T-helper 1 cell treated with Interleukin-12 subunit alpha and Interleukin-12 subunit beta and Interleukin-4 antibody, amounts not matched to agents 30 ng/mL and 1 ng/mL, for 36 hours (primary cell): ENCODE measurements at places on chromosomes 16 and 17. TPM values are rescaled to one million over a fixed set of nuclear protein-coding genes. Genes with fewer than 3 reads are reported as not detected.

Gene RSKR
- total RNA-seq = 31.8 and 32.1 TPM in 2 replicates

Gene ZNF598
- 71.1 and 73.9 TPM in 2 replicates for total RNA-seq

Gene OR3A2
- total RNA-seq = 0.86 and 0.98 TPM in 2 replicates

Gene LITAF
- total RNA-seq = 121 and 126 TPM in 2 replicates

Gene BTBD17
- total RNA-seq = not detected in 2 replicates

Gene CLEC18B
- total RNA-seq = 2.3 and 3.5 TPM in 2 replicates

Gene TLCD3A
- total RNA-seq = 14.3 and 15.2 TPM in 2 replicates

Gene CLCN7
- 80.8 and 81.0 TPM in 2 replicates for total RNA-seq

Gene TLCD3B
- 1.4 and 2.3 TPM in 2 replicates for total RNA-seq

Gene CACNG3
- total RNA-seq = not detected in 2 replicates

Gene HAP1
- 0.05 TPM in 2 replicates for total RNA-seq

Gene CHST5
- not detected in 2 replicates for total RNA-seq

Gene PRDM7
- not detected in 2 replicates for total RNA-seq

Gene ST6GALNAC2
- total RNA-seq = not detected in 2 replicates

Gene PRAC1
- total RNA-seq = not detected in 2 replicates

Gene SGCA
- total RNA-seq = 0.54 and 1.0 TPM in 2 replicates

Gene PRR35
- 0.10 TPM in 1 of 2 replicates, not detected in the other for total RNA-seq

Gene SLC46A1
- 2.3 and 2.9 TPM in 2 replicates for total RNA-seq
